ENCODE measurements at places on chromosomes 5 and 9. TPM values are rescaled to one million over a fixed set of nuclear protein-coding genes. Genes with fewer than 3 reads are reported as not detected.

DNA sequence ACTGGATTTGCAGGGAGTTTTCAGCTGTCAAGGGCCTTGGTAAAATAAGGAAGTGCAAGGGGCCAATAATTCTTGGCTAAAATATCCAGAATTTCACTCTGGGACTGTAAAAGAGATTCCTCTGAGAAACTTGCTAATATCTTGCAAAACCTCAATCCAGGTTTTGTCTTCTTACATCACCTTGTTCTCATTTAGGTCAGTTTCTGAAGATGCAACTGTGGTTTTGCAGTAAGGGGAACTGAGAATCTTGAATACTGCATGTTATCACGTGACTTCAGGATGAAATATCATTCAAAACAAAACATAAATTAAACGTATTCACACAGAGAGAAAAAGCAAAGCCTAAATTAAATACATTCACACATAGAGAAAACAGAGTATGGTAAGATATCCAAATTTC is 35.0 kb upstream of the RIC1 start:
- no peak for DNase-seq

GRCh38 chr9:91884696-91885687 is 65.0 kb downstream of the ROR2 start:
- peak; percentile 52 for DNase-seq

DNA sequence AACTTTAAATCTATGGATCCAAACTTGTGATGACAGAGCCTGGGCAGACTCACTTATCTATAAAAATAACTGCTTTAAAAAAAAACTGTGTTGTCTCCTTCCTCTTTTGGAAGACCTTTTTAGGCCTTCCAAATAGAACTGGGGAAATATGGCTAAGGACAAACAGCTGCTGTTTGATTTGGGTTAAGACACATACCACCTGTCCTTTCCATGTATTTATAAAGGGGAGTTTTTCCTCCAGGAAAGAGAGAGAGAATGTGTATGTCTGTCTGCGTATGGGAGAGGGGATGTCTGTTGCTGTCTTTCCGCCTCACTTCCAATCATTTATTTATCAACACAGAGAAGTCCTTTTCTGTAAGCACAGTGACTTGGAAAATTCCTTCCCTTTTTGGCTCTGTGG is 2.8 kb downstream of the ARHGEF37 start:
- DNase-seq = no peak

- no peak for DNase-seq
These were observed 62.3 kb downstream of the HMCN2 start for GRCh38 chr9:130327781-130328348.

- no peak for DNase-seq
These were observed 362.7 kb downstream of the GADD45G start for GRCh38 chr9:89967527-89967926.

DNA sequence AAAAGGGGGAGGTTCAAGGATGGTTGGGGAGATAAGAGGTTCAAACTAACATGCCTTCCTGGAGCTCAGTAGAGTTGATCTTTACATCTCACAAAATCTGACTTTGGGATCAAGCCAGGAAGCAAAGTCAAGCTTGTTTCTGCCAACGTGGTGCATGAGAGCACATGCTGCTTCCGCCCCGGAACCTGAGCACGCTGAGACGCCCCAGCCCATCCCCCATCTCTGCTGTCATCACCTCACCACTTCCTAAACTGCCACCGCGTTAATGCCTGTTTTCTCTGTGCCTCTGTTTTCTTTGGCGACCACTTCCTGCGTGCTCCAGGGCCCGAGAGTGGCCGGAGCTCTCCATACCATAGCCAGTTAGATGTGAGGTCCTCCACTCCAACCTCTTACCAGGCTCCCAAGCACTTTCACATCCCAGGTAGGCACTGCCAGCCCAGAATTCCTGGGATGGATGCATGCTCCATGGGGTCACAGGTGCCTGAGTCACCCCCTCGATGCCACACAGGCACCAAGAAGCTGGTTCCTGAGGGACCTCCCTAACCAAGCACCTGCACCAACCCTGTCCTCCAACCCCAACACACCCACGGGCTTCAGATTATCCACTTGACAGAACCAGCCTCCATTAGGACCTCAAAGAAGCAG is 31.2 kb upstream of the AFAP1L1 start:
- DNase-seq = no peak

- DNase-seq = no peak
These were observed 111.6 kb downstream of the GALNT10 start for GRCh38 chr5:154302161-154302560.

DNA sequence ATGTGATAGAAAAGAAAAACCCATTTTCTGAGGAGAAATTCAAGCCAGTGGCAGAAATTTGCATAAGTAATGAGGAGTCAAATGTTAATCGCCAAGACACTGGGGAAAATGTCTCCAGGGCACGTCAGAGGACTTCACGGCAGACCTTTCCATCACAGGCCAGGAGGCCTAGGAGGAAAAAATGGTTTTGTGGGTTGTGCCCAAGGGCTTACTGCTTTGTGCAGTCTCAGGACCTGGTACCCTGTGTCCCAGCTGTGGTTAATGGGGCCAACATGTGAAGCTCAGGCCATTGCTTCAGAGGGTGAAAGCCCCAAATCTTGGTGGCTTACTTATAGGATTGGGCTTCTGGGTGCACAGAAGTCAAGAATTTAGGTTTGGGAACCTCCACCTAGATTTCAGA is 54.8 kb upstream of the ADAMTS2 start:
- DNase-seq = no peak

DNA sequence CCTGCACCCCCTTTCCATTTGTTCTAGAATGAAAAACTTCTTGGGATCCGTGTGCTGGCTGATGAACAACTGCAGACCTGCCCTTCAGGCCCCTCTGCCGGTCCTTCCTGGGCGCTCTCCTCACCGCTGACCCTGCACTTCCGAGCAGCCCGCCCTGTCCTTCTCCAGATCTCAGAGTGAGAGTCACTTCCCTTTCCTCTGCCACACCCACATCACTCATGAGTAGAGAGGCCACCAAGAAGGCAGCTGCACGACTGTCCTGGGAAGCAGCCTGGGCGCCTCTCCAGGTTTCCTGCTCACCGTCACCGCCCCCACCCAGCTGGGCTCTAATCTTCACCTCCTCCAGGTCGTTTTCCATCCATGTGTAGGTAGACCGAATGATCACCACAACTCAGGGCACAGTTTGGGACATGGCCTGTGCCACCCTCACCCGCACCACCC is 35.0 kb upstream of the NSMF start:
- DNase-seq = no peak

GRCh38 chr9:81719972-81720371 is 30.6 kb upstream of the TLE1 start:
- DNase-seq = no peak

DNA sequence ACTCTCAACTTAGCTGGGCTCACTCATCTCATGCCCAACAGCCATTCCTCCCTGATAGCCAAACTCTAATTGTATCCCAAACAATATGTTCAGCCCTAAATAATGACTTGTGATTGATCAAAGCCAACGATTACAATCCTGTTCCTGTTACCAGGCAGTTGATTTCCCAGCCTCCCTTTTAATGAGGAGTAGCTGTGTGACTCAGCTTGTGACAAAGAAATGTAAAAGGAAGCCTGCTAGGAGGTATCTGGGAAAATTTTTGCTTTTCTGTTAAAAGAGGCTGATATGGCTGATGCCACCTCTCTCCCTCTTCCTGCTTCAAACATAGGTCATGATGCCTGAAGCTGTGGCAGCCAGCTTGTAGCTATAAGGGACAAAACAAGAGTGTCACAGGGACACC is 19.6 kb upstream of the ENC1 start:
- DNase-seq = no peak

DNA sequence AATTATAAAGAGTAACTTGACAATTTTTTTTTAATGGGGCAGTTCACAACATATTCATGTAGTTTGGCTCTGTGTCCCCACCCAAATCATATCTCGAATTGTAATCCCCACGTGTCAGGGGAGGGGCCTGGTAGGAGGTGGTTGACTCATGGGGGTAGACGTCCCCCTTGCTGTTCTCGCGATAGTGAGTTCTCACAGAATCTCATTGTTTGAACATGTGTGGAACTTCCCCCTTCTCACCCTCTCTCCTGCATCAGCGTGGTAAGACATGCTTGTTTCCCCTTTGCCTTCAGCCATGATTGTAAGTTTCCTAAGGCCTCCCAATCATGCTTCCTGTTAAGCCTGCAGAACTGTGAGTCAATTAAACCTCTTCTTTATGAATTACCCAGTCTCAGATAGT is 40.7 kb downstream of the FBXW11 start:
- no peak for DNase-seq

DNA sequence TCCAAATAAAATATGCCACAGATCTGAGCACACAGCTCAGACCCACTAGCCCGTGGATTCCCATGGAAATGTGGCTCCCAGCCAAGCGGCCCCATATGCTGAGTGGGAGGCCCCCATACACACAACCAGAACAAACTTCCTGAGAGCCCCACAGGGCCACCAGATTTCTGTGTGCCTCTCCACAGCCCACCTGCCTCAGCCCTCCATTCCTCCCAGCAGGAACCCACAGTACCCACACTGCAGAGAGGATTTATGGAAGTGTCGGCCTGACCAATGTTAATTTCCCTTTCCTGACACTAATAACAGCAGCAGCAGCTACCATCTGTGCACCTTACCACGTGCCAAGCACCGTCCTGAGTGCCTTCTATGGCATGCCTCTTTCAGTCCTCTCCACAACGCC is 99.3 kb upstream of the SPOCK1 start:
- DNase-seq = no peak

DNA sequence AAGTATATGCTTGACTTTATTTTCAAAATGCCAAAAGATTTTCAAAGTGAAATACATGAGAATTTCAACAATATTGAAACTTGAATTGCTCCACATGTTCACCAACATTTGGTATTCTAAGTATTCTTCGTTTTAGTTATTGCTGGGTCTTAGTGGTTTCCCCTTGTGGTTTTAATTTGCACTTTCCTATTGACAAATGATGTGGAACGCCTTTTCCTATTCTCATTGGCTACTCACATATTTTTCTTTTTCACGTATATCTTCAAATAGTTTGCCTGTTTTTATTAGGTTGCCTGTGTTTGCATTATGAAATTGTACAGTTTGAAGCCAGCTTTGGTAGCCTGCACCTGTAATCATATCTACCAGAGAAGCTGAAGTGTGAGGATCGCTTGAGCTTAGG is 405.7 kb upstream of the IRX2 start:
- DNase-seq = peak; percentile 26

- no peak for DNase-seq
These were observed 448.4 kb downstream of the BNC2 start for GRCh38 chr9:16422114-16422513.

DNA sequence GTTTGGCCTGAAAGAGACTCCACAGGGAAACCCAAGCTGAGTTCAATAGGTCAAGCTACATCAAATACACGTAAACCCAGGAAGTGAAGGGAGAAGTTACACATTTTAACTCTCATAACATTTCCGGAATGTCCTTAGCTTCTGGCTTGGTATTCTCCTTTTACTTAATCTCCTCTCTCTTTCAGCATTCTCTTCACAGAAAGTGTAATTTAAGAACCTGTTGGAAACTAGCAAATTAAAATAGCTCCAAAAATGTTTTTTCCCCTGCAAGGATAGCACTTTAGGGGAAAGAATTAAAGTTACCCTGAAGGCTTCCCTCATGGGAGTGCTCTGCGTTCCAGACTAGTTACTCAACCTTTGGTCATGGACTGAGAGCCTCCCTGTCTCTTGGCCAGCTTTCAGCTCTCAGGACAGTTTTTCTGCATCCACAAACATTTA is 292.7 kb upstream of the TARS1 start:
- peak; percentile 52 for DNase-seq

DNA sequence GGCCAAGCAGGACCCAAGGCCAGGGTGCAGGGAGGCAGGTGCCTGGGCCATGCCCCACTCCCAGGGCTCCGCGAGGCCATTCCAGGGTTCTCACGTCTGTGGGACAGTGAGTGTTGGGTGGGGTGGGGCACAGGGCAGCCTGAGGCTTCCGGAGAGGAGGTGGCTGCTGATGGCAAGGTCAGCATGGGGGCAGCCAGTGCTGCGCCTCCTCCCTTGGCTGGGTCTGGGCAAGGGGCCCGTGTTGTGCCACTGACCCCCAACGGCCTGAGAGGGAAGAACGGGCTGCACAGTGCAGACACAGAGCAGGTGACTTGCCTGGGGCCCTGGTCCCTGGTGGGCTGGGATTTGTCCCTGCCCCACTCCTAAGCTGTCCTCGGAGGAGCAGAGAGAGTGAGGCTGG is 82.1 kb downstream of the RXRA start:
- DNase-seq = no peak

- DNase-seq = no peak
These were observed 86.0 kb upstream of the SH3PXD2B start for GRCh38 chr5:172540099-172540870.

Gene FABP6
- not detected for total RNA-seq

Gene DEPDC1B
- total RNA-seq = 6.7 TPM

Gene DND1
- total RNA-seq = 0.30 TPM

Gene CDKN2B-AS1
- 0.20 TPM for total RNA-seq

Gene CD74
- 194 TPM for total RNA-seq

Gene CAVIN4
- 39.9 TPM for total RNA-seq

Gene ATG10
- 10.2 TPM for total RNA-seq

All from skin of body (tissue), 3 donors.